Astrocyte (in vitro differentiated cells and primary cell): ENCODE measurements at places on chromosomes 2 and 18.
A peak's percentile ranks its signal among the peaks of the same experiment; 100 is the strongest.

DNA sequence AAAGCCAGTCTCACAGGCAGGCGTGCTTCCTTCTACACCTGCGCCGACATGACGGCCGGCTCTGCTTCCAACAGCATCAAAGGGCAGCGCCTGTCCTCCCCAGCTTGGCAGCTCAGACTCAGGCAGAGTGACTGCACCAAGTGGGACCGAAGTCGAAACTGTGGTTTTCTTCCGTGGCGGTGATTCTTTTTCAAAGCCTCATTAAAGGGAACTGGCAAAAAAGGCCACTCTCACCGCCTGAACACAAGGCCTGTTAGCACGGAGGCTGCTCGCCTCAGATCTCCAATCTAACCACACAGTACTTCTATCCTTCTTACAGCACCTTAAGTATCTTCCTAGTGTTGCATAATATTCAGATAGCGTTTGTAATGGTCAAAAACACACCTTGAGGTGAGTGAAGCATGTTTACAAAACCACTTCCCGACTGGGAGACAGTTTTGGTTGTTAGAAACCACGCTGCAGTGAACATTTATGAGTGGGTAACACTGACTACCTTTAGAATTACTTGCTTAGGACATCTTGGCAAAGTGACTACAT, 236.4 kb downstream of the HDAC4 start:
- no peak for DNase-seq

- DNase-seq = peak; percentile 14
These were observed 995 bp downstream of the TMEM127 start for GRCh38 chr2:96264656-96265348.

DNA sequence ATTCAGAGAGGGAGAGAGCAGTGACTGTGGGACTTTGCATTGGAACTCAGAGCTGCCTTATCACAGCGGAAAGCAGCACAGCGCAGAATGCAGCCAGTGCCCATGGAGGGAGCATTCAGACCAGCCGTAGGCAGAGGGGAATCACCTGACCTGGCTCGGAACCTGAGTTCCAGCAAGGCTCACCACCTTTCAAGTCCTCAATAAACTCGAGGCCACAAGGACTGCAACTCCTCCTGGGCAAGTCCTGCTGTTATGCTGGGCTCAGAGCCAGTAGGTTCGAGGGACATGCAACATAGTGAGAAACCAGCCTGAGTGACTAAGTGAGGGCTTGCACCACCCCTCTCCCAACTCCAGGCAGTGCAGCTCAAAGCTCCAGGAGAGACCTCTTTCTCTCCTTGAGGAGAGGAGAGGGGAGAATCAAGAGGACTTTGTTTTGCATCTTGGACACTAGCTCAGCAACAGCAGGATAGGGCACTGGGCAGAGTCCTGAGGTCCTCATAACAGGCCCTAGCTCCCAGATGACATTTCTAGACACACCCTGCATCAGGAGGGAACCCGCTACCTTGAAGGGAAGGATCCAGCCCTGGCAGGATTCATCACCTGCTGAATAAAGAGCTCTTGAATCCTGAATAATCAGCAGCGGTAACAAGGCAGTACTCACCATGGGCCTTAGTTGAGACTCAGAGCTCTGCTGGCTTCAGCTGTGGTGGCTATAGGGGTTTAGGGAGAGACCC, 136.8 kb upstream of the OTOS start:
- DNase-seq = peak; percentile 53

DNA sequence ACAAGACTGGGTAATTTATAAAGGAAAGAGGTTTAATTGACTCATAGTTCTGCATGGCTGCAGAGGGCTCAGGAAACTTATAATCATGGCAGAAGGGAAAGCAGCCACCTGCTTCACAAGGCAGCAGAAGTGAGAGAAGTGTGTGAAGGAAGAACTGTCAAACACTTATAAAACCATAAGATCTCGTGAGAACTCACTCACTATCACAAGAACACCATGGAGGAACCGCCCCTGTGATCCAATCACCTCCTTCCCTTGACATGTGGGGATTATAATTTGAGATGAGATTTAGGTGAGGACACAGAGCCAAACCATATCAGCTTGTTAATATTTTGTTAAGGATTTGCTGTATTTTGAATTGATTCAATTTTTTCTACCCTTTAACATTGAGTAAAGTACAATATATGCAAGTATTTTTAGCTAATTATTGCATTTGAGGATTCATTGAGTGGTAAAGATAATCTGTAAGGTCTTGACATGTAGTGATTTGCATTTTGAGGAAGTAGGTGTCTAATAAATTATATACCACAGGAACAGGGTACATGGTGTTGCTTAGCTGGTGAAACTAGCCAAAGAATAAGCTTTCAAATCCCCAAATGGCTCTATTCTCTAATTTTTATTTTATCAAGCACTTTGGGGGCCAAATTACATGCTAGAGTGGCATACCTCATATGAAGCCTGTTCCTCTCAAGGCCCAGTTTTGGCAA, 3.9 kb upstream of the C2orf69 start:
- no peak for DNase-seq

DNA sequence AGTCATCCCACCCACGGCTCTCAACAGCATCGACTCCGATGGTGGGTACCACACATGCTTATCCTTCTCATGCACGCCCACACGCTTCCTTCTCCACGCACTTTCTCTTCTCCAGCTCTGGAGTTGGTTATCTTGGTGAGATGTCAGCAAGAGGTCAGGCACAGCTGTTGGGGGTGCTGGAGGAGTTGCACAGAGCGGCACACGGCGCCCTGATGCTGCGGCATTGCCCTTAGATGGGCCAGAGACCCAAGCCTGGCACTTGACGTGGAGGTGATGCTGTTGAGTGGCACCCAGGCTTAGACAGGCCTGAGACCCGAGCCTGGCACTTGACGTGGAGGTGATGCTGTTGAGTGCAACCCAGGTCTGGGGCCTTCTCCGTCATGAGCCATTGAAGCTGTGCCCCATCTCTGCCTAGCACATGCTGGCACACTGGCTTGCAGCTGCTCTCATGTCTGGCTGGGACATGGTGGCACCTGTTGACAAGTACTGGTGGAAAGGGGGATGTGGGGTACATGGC, 83.2 kb downstream of the DGKD start:
- no peak for DNase-seq

- DNase-seq = no peak
These were observed 1330.1 kb upstream of the PIK3C3 start for GRCh38 chr18:40624959-40625358.

- DNase-seq = no peak
These were observed 132.8 kb upstream of the CTDP1 start for GRCh38 chr18:79546781-79547272.

DNA sequence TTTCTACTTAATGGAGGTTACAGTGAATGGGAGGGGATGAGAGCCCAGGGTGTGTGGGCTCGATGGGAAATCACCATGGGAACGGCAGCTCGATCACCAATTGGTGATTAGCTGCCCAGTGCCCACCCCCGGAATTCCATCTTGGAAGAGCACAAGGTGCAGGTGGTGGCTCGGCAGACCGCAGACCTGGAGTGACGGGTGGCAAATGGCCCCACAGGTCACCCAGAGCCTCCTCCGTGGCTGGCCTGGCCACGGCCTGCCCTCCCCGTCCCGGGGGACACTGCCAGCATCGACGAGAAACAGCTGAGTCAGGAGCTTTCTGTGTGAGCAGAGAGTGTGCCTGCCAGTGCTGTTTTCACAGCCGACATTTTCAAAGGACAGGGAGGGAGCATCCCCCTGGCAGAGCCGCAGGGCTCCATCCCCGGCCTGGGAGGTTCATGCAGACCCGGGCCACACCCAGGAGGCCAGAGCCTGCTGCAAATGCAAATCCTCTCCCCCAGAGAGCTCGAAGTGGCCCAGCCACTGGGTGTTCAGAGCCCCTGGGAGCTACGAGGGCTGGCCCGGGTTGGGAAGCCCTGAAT, 176.4 kb upstream of the MYT1L start:
- DNase-seq = no peak
